M059J (cell line): ENCODE measurements at places on chromosomes 3 and 15. TPM values are rescaled to one million over a fixed set of nuclear protein-coding genes. Genes with fewer than 3 reads are reported as not detected.
A peak's percentile ranks its signal among the peaks of the same experiment; 100 is the strongest.

DNA sequence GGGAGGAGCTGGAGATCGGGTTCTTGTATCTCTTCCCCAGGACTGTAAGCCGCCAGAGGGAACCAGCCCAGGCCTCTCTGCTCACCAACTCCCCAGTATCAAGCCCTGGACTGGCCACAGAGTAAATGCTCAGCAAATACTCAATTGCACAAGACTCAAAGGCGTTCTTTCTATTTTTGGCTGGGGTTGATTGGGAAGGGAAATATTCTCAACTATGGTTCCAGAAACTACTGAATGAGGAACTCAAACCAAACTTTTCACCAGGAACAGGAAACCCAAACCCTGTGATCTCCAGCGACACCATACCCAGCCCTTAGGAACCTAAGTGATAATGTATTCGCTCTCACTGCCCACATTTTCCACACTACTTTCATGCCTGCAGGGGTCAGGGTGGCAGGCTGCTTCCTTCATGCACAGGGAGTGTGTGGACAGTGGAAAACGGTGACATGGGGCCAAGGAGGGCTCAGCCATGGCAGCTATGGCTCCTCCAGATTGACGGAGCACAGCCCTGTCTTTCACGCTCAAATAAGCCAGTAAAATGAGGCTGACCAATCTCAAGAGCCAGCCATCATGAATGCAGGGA is 124.7 kb upstream of the RAD18 start:
- DNase-seq, result no peak

Gene SLC2A2
- 0.12 and 0.32 TPM in 2 replicates for total RNA-seq

DNA sequence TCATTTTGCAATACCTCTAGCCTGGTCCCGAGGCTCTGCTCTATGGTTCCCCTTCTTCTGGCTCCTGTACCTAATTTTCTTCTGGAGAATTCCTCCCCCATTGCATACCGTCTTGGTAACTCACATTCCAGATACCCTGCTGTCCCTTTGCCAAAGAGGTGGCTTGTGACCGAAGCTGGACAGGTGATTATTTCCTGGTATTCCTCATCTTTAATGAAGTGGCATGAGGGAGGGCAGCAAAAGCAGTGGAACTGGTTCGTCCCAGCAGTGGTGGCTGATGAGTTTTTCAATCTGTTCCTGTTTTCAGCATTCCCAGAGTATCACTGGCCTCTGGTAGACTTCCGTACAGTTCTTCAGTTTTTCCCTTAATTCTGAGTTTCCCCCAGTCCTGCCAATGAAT is 186.2 kb upstream of the CADPS start:
- DNase-seq, result no peak

Gene GOLGA8N
- 0.15 and 0.49 TPM in 2 replicates for total RNA-seq

DNA sequence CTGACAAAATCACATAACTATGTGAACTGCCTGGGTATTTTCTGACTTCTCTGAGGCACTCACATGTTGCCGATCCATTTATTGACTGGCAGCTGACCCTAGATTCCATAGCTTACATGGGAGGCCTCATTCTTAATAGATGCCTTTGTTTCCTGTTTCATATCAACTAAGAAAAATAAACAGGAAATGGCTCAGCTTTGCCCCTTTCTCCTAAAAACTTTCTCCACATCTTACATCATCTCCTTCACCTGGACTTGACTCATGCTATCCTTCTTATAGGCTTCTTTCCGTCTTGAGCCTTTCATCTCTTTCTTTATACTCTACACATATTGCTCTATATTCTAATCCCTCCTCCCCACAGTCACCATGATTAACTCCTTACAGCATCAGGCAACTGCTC is 38.0 kb downstream of the TXNRD3 start:
- DNase-seq, result peak; percentile 46

DNA sequence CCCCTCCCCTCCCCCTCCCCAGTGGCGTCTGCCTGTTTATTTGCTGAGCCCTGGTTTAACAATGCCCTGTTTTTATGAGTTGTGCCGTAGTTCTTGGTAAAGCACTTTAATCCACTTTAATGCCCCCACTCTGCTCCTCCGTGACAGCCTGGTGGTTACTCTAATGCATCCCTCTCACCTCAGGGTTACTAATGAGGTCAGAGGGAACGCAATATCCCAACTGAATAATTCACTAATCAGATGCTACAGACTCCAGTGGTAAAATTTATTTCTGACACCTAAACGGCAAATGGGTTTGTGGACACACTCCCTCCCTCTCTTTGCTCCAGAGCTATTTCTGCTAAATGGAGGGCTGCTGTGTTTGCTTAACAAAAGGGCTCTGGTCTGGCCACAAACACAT is 26.1 kb upstream of the NTRK3 start:
- no peak for DNase-seq

DNA sequence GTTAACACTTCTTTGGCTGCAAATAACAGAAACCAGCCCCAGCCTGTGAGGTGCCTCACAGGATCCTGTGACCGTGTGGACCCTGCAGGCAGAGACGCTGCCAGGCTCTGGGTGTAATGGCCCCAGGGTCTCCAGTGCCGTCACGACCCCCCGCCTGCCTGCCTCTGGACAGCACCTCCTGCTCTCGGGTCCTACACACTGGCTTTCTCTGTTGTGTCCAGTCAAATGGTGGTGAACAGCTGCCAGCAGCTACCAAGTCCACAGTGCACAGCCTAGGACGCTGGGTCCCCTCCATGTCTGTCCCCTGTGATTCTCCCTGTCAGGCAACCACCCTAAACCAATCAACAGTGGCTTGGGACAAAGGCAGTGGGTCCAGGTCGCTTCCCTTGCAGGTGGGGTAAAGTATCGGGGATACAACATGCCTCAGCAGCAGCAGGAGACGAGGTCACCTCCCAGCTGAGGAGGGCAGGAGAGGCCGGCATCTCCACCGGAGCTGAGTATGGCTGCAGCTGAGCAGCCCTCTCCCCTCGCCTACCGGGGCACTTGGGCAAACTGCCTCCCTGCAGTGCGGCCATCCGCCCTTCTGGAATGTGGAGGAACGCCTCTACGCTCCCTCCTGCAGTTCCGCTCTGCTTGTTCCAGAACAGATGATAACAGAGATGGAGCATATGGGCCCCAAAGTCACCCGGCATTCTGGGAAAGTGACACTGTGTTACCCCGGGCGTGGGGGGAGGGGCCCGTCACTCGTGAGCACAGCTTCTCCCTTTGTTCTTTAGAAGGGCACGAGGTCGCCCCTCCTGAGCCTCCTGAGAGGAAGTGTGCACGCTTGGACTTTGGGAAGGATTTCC is 21.1 kb upstream of the SKOR1 start:
- no peak for DNase-seq

Gene COL6A5
- total RNA-seq, result not detected in 2 replicates

GRCh38 chr3:169836942-169837275 is 24.2 kb upstream of the LRRC34 start:
- DNase-seq, result no peak

- DNase-seq, result no peak
These were observed 29.5 kb upstream of the CCDC54 start for GRCh38 chr3:107347751-107348150.

GRCh38 chr15:61923173-61923572 is 137.1 kb downstream of the VPS13C start:
- no peak for DNase-seq

- DNase-seq, result no peak
These were observed 425.3 kb upstream of the CBLB start for GRCh38 chr3:106294121-106294520.

Gene HDAC11
- total RNA-seq, result 4.6 and 5.5 TPM in 2 replicates

Gene LEKR1
- 0.94 and 1.6 TPM in 2 replicates for total RNA-seq

- no peak for DNase-seq
These were observed 12.6 kb downstream of the GHRL start for GRCh38 chr3:10280177-10280529.

GRCh38 chr3:112572701-112573100 is 10.9 kb downstream of the SLC35A5 start:
- DNase-seq, result no peak

DNA sequence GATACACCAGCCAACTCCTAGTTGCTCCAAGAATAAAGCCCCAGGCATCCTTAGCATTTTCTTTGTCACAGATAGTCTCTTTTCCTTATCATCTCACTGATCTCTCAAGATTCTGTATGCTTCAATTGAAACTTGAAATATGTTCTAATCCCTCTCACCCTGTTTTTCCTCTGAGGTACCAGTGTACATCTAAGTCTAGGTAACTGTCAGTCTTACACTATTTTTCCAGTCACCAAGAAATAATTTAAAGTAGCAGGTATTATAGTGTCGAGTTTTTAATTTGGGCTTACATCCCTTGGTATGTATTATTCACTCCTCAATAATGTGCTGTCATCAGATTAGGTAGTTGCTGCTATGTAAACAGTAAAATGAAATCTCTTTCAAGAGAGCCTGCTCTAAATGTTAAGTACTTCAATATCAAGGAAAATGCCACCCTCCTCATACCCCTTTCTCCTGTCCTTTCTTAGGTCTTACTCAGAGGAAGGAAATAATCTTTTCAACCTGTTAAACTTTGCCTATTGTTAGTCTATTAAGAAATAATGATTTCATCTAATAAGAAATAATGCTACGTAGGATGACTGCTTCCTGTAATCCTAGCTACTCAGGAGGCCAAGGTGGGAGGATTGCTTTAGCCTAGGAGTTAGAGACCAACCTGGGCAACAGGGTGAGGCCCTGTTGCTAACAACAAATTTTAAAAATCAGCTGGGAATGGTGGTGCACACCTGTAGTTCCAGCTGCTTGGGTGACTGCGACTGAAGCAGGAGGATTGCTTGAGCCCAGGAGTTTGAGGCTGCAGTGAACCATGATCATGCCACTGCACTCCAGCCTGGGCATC is 39.8 kb downstream of the TSC22D2 start:
- DNase-seq, result peak; percentile 81

GRCh38 chr15:42749266-42749665 is 12.3 kb upstream of the CDAN1 start:
- no peak for DNase-seq

DNA sequence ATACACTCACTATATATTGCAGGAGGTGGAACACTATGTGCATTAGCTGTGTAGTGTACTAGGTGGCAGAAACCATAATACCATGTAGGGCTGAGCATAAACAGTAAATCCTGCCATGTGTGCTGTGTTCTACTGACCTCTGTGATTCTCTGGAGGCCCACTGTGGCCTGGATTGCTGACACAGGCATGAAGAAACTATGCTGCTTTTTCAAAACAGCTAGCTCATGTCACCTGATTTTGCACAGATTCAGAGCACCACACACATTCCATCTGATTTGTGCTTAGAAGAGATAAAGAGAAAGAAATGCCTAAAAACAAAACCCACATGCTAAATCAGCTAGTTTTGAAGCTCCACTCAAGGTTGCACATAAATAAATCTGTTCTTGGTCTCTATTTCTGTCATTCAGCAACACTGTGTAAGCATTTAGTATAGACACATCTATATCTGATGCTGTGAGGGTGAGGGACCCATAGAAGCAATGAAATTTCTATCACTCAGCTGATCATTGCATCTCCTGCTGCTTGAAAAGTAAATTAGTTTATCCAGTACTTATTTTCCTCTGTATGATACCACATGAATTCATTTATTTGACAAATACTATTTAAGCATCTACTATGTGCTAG is 1007.7 kb upstream of the SEMA6D start:
- no peak for DNase-seq

Gene EPHA6
- total RNA-seq, result not detected in 2 replicates

DNA sequence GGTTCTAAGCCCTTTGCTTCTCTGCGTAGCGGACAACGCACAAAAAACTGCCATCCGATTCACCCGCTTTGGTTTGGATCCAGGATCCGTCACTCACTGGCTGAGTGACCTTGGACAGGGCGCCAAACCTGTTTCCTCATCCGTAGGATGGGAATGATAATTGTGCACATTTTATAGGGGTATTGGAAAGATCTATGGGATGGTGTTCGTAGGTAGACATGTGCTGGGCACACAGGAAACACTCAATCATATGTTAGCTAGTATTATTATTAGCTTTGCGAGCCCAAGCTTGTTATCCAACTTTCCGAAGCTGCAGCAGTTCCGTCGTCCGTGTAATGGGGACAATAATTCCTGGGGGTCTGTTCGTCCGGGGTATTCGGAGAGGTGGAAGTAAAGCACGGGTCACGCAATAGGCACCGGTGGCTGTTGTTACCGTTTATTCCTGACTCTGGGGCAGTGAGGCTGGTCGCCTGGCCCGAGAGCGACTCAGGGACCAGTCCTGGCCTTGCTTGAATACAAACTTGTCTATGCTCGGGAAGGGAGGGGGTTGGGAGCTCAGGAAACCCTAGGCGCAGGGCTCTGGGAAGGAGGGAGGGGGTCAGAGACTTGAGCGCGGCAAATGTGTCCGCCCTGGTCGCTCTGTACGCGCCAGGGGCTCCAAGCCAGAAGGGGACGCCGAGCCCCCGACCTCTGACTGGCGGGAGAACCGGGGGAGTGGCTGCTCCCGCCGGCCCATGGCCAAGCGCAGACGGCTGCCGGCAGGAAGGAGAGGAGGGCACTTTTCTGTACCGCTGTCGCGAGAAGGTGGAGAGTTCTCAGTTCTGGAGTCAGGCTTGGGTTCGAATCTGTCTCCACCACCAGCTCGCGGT is 1.3 kb downstream of the SPSB4 start:
- DNase-seq, result peak; percentile 9

- peak; percentile 99 for DNase-seq
These were observed 13.3 kb upstream of the PAQR9 start for GRCh38 chr3:142976621-142977398.
